CD4-positive, alpha-beta T cell treated with Interleukin-10 for 1 hour (primary cell): ENCODE measurements at places on chromosomes 13 and 19.

DNA sequence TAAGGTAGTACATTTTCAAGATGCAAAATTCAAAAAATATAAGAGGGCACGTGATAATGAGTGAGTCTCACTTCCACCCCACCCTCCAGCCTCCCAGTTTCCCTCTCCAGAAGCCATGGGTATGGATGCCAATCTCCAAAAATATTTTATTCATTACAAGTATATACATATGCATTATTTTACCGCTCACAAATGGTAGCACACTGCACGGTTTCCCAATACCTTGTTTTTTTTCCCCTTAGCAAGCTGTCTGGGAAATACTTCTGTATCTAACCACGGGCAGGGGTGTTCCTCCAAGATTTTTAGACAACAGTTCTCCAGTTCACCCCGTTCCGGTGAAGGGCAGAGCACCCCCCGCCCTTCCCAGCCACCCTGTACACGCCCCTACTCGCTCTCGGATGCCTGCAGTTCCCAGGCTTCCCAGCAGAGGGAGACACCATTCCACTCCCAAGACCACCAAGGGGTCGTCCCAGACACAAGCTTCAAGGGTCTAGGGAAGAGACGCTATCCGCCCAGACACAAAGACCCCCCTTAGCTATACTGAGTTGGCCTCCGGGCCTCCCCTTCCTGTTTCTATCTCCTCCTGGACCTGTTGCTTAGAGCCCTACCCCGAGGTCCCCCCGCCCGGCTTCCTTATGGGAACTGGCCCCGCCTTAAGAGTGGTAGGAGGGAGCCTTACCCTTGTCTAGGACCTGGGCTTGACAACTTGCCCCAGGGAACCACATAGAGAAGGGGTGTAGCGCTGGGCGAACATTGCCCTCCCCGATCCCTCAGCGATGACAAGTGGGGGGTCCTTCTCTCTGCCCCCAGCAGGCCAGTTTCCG is 1.1 kb upstream of the FXYD3 start:
- DNase-seq: peak; percentile 73

GRCh38 chr19:3970313-3970807 is 539 bp downstream of the DAPK3 start:
- DNase-seq: no peak

- DNase-seq: no peak
These were observed 90.9 kb downstream of the TEX29 start for GRCh38 chr13:111411151-111411858.

DNA sequence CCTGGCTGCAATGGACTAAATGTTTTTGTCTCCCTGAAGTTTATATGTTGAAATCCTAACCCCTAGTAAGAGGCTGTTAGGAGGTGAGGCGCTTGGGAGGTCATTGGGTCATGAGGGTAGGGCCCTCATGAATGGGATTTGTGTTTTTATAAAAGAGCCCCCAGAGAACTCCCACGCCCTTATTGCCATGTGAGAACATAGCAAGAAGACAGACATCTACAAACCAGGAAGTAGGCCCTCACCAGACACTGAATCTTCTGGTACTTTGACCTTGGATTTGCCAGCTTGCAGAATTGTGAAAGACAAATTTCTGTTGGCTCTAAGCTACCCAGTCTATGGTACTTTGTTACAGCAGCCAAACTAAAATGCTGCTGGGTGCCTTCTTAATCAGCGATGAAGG is 96.1 kb upstream of the SPATA13 start:
- no peak for DNase-seq

DNA sequence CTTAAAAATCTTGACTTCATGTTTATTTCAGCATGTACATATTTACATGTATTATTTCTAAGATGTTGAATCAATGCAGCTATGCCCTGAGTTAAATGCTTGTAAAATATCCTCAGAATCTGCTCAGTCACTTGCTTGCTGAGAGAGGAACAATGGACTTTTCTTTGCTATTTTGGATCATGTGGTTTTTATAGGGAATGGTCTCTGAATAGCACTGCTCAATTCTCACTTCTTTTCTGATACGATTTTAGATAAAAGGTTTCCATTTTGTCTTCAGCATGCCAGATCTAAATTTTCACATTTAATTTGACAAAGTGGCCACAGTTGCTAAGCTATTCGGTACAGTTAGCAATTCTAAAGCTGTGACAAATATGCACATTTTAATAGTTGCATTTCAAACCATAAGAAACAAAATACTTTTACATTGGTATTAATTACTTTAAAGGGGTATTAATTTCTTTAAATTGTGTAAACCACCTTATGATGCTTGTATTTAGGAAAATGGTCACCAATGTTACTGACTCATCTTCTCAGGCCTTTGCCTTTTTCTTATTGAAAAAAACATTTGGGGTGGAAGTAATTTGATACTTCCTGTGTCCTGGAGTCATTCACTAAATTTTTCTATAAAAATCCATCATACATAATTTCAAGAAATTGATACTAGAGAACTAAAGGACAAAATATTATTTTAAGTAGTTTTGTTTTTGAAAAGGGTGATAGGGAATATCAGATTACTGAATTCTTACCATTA is 113.5 kb downstream of the MYO16 start:
- no peak for DNase-seq

DNA sequence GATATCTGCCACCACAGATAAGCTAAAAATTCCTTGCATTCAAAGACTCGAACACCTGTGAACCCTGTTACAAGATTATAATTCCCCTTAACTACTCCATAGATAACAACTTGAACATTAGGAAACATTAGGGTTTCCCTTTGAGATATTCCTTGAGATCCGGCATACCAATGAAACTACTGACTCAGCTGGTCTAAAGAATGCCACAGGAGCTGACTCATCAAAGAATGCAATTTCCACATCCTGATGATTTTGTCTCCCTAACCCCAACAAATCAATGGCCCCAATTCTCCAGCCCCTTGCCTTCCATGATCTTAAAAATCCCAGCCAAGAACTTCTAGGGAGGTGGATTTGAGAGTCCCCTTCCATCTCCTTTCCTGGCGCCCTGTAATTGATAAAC is 35.6 kb upstream of the ZNF599 start:
- no peak for DNase-seq

GRCh38 chr19:12465211-12465610 is 19.4 kb downstream of the ZNF709 start:
- no peak for DNase-seq

GRCh38 chr13:23790577-23791170 is 98.5 kb downstream of the MIPEP start:
- DNase-seq: no peak

DNA sequence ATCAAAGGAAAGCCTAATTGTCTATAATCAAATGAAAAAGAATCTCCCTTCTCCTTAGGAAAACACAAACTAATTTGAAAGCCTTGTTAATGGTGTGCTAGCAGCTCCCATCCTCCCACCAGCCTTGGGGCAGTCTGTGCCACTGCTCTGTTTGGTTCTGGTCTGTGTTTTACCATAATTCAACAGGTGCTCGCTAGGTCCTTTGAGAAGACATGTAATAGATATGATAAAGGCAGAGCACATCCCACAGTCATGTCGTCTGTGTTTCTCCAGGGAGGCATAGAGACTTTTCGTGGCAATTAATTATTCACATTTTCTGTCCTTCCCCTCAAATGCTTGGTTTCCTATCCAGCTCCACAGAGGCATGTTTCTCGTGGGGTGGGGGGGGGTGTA is 23.8 kb downstream of the FAM124A start:
- DNase-seq: no peak

GRCh38 chr19:408902-409515 is at the start of gene C2CD4C:
TSS of gene C2CD4C (minus strand) at chr19:409147. CDS start at chr19:408361, 786 bp downstream.
- DNase-seq: peak; percentile 21

DNA sequence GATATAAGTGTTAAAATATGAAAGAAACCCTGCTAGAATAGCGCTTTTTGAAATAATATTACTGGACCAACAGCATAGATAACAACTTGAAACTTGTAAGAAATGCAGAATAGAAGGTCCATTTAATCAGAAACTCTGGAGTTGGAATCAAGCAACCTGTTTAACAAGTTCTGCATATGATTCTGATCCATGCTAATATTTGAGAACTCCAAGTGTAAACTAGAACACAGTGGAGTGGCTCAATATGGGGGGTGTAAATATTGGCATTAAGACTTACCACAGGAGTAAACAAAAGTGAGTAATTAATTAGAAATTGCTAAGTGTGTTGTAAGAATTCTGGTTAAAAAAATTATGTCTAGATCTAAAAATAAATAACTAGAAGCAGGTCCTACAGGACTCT is 151.2 kb downstream of the SLITRK1 start:
- no peak for DNase-seq

- no peak for DNase-seq
These were observed 2380.9 kb downstream of the PCDH9 start for GRCh38 chr13:64849196-64849595.

DNA sequence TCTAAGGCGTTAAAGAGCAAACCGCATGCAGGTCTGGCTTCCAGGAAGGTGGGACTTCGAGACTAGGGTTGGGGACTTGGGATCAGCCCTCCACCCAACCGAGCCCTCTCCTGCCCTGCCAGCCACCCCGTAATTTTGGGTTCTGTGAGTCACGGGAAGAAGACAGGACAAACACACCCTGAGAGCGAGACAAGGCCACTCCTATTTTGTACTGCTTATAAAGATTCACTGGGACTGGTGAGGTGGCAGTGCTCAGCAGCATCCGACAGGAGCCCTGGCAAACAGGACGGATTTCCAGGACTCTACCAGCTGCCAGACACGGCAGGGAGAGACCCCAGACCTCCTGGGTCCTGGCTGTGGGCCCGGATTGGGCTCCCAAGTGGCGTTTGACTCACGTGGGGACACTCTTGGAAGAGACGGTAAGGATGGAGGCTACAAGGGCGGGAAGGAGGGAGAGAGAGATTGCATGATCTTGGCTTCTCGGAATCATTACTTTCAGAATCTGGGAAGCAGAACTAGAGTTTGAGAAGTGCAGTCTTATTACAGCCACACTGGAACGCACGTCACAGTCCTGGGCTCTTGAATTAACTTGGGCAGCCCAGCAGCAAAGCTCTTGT is at the start of gene C5AR2:
Gene C5AR2, plus strand, starts transcription at position 245 of the 617 bp plus-strand sequence. CDS start 8,625 bp downstream, outside the sequence.
- DNase-seq: no peak

- DNase-seq: no peak
These were observed at the start of gene GIPC3 for GRCh38 chr19:3585301-3586126. TSS of gene GIPC3 (plus strand) at chr19:3585478. CDS start at chr19:3585598, 120 bp downstream.

DNA sequence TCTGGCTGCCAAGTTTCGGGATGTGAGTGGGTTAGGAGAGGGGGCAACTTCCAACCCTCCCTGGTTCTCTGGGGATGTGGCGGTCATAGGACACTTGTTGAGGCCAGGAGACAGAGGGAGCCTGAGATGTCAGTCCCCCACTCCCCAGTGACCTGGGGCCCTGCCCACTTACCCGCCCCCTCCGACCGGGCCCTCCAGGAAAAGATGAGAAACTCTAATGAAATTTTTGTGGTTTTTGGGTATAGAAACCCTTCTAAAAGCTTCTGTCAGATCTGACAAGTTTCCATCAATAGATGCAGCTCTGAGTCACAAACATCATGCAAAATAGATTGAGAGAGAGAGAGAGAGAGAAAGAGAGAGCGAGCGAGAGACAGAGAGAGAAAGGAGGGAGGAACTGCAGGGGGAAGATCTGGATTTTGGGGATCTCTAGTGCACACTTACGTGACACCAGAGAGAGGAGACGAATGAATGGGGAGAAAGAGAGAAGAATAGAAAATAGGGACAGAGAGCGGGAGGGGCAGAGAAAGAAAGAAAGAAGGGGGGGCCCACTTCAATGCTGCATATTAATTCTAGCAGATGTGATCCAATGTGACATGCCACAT is 94.0 kb downstream of the PTPRS start:
- DNase-seq: no peak

DNA sequence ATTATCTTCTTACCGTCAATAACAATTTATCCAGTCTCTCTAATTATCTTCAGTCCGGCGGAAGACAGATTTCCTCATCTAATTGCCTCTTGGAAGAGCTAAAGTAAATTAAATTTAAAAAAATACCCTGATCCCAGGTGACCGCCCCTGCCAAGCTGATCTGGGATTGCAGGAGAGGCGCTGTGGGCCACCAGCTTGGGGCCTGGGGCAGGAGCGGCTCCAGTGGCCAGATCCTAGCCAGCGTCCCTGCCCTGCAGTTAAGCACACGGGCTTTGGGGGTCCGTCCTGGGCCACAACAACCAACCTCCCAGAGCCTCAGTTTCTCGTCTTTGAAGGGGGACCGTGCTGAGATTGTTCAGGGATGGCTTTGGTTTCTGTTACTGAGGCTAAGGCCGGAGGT is 12.4 kb upstream of the TMEM255B start:
- no peak for DNase-seq

GRCh38 chr13:72427757-72428528 is 299.5 kb downstream of the MZT1 start:
- no peak for DNase-seq

DNA sequence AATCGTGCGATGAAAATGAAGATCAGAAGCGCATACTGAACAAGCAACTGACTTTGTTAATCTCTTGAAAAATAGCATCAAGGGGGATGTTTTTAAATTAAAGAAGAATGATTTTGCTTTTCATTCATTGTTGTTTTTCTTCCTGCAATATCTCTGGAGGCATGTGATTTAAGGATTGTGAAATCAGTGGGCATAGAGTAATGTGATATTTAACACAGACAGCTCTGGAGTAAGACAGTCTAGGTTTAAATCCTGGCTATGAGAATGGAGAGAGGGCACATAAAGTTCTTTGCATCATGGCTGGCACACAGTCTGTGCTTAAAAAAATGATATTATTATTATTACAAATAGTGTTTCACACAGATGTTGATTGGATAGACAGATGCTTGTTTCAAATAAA is 243.1 kb upstream of the NBEA start:
- DNase-seq: no peak

- DNase-seq: no peak
These were observed 74.5 kb downstream of the CYSLTR2 start for GRCh38 chr13:48728226-48728625.

DNA sequence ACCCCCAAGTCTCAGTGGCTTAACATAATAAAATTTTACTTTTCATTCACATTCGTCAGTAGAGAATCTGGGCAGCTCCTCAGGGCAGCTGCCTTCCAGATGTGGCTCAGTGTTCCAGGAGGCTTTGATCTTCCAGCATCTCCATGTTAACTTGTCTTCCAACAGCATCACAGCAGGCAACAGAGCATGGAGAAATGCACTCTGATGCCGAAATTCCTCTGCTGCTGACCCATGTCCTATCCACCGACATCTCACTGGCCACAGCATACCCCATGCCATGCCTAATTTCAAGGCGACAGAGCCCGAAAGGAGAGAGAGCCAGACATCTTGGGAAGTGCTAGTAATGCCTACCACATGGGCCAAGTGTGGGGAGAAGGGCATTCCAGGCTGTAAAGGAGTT is 64.9 kb upstream of the MEDAG start:
- DNase-seq: no peak

- no peak for DNase-seq
These were observed 16.2 kb upstream of the OBI1 start for GRCh38 chr13:78675112-78675511.

DNA sequence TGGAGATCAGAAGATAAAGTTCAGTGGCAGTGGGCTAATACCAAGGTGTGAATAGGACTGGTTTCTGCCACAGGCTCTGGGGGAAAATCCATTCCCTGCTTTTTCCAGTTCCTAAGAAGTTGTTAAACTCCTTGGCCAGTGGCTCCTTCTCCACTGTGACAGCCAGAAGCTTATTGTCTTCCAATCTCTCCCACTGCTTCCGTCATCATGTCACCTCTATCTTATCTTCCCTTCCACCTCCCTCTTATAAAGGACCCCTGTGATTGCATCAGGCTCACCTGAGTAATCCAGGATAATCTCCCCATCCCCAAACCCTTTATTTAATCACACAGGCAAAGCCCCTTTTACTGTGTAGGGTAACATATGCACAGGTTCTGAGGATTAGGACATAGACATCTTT is 431.2 kb upstream of the SLC10A2 start:
- DNase-seq: no peak
